RWPE1 (cell line): ENCODE measurements at places on chromosomes 6 and 20.

DNA sequence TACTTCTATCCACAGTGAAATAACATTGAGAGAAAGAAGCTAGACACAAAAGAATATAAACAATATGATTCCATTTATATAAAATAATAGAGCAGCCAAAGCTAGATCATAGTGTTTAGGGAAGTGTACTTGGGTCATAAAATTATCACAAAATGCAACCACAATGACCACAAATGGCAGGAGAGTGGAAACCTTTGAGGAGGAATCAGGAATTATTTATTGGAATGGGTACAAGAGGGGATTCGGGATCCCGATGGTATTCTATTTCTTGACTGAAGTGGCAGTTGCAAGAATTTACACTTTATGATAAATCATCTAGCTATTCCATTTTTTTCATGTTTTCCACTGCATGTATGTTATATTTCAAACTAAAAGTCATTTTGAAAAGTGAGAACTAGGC is 76.1 kb downstream of the IPCEF1 start:
- DNase-seq, result no peak

DNA sequence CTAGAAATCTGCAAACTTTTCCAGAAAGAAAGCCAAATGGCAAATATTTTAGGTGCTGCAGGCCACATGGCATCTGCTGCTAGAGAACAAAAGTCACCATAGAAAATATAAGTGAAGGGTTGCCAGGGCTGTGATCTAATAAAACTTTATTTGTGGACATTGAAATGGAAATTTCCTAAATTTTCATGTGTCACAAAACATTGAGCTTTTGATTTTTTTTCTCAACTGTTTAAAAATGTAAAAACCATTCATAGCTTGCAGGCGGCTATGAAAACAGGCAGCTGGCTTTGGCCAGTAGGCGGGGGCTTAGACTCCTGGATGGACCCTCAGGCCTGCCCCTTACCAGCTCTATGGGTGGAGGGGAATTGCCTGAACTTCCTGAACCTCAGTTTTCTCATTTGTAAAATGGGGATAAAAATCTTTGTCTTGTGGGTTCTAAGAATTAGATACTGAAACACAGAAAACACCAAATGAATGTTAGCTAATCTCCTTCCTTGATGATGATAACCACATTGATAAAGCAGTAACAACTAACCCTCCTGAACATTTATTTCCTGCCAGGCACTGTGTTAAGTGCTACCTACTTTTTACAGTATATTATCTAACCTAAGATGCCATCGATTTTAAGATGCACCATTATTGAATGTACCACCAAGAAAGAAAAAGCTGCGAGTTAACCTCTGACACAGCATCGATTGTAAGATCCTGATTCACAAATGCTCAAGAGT is 85.5 kb downstream of the SLC22A23 start:
- DNase-seq, result no peak

- DNase-seq, result peak; percentile 54
Measured at GRCh38 chr20:6660441-6660840, 107.0 kb upstream of the BMP2 start.

DNA sequence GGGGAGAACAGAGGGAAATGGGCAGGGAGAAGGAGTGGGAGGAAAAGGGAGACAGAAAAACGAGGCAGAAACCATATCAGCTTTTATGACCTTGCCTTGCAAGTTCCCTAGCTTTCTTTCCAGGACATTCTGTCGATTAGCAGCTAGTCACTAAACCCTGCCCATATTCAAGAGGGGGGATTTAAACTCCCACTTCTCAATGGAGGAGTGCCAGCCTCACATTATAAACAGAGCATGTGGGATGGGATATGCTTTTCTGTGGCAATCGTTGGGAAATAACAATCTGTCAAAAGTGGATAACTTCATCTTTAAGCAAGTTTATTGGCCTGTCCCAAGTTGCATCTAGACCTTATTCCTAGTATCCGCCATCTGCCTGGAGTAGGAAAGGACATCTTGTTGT is 57.0 kb upstream of the TMEM170B start:
- DNase-seq, result no peak

GRCh38 chr6:41712651-41713103 is 22.7 kb downstream of the TFEB start:
- DNase-seq, result no peak

GRCh38 chr20:61014491-61014890 is 237.6 kb upstream of the CDH4 start:
- no peak for DNase-seq

DNA sequence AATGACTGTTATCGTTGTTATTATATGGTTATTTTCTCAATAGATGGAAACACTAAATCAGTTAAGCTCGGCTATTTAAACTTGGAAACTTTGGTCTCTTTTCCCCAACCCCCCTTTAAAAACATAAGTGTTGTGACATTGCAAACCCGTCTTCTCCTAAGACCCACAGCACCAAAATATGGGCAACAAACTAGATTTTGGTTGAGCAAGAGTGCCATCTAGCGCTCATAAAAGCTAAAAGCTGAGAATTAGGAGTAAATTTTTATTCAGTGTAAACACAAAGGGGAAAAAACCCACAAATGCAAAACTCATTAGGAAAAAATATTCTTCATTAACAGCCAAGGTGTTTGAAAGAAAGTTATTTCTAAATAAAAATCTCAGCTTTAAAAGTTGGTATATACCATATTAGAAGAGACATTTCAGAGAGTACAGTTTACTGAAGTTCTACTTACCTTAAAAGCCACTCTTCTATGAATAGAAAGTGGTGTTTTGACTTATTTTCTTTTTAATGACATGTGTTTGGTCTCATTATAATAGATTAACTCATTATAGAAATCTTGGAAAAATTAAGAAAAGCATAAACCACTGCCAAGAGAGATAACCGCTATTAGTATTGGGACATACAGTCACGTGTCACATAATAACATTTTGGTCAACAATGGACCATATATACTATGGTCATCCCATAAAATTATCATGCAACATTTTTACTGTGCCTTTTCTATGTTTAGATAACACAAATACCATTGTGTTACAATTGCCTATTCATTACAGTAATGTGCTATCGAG is 21.1 kb downstream of the SESN1 start:
- DNase-seq, result peak; percentile 40

- no peak for DNase-seq
Measured at GRCh38 chr6:79602859-79603258, 28.3 kb upstream of the SH3BGRL2 start.

GRCh38 chr6:132388291-132388690 is 13.0 kb downstream of the MOXD1 start:
- DNase-seq, result no peak
